ENCODE measurements at places on chromosomes 5 and 9.

DNA sequence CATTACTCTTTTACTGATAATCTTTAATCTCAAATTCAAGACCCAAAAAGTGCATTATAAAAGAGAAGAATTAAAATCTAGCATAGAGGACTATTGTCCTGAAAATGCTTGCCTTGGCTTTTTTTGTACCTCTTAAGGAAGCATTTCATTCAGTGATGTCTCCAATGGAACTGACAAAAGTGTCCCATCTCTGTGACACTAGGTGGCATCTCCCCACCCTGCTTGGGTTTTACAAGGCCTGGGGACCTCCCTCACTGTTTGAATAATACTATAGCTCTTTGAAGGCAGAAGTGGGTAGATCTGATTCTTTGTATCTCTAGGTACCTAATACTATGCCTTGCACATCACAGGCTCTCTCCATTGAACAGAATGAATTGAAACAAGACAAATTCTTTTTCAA is 180.6 kb downstream of the EPB41L4A start:
- peak; percentile 47 for DNase-seq

GRCh38 chr9:20551236-20551635 is 71.1 kb downstream of the MLLT3 start:
- DNase-seq = no peak

DNA sequence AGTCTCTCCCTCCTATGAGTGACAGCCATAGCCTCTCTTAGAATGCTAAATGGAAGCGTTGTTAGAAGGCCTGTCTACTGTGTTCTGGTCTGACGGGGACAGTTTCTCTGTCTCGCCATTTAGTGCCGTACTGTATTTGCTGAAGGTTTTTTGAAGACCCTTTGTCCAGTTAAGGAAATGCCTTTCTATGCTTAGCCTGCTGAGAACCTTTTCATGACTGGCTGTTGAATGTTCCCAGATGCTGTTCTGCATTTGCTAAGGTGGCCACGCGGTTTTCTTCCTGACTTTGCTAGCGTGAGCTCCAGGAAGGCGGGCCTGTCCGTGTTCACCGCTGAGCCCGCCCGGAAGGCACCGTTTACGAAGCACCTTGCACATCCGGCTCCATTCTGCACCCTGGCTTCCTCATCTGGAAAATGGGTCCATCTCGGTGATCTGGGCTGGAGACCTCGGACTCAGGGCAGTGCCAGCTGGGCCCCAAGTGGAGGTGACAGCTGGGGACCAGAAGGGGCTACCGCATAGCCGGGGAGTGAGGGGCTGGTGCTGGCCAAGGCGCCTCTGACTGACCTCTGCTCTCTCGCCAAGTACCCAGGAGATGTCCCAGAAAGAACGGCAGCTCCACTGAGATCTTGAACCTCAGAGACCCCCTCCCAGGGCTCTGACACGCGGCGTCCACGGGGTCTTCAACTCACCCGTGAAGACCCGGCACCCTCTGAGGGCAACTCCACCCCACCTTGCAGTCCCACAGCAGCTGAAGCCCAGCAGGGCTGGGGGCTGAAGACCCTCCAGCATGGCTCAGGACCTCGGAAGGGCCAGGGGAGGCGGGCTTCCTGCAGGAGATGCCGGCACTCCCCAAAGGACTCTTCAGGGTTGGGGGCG is 52.5 kb upstream of the NKD2 start:
- DNase-seq = no peak

DNA sequence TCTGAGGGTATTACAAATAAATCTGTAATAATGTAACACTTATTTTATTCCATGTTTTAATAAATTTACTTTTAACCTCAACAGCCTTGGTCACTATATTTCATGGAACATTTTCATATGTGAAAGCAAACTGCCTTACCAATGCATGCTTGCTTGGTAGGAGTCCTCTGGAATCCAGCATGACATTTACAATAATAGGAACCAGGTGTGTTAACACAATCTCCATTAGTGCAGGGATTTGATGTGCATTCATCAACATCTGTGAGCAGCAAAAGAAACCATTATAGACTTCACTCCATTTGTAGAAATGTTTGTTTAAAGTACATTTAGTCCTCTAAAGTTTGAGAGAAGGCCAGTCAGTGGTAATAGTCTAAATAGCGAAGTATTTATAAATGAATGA is 159.4 kb downstream of the FBN2 start:
- no peak for DNase-seq

- no peak for DNase-seq
These were observed 1.9 kb downstream of the SPRY4 start for GRCh38 chr5:142322747-142323479.

DNA sequence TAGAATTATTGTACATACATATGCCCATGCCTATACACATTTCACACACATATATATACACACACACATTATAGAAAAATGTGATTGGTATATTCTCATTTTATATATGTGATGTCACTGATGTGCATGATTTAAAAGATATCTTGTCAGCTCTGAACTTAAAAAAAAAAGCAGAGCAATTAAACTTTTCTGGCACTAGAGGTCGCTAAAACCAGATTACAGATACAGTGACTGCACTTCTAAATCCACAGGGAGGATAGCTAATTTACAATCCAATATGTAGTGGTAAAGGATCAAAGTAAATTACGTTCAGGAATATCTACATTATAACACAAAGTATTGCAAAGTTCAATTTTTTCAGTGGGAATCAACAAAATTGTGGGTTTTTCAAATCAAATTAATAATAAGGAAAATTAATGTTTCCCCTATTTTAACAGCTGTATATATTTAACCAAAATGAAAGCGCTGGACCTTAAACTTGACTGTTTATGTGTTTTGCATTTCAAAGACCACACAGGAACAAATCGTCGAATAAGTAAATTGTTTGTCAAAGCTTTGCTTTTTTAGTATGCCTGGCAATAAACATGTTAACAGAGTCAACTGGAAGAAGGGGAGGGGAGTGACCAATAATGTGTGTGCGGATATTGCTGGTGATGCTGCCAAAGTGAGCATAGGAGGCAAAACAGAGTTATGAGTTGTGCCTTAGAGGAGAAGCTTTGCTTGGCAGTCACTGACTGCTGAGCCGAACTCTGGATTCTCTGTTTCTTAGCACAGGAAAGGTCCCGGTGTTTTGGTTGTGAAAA is 1201.4 kb upstream of the C9orf72 start:
- peak; percentile 51 for DNase-seq

GRCh38 chr9:3951161-3951665 is 348.7 kb downstream of the GLIS3 start:
- no peak for DNase-seq

DNA sequence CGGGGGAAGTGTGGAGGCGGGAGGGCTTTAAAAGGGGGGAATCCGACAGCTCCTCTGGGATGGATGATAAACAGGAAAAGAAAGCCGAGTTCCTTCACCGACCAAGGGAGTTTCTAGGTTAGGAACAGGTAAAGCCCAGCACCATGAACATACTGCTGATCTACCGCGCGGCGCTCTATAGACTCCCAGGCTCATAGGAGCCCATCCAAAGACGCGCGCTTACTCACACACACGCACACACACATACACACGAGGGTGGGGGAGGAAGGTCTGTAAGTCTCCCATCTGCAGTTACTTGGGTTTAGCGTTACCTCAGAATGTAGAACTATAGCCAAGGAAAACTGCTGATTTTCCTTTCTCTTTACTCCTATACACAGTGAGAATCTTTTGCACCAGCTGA is 2.6 kb upstream of the GABRB2 start:
- no peak for DNase-seq

- no peak for DNase-seq
These were observed 88.3 kb downstream of the DROSHA start for GRCh38 chr5:31443572-31443971.

- DNase-seq = peak; percentile 27
These were observed 335.4 kb downstream of the MSX2 start for GRCh38 chr5:175059687-175060211.

DNA sequence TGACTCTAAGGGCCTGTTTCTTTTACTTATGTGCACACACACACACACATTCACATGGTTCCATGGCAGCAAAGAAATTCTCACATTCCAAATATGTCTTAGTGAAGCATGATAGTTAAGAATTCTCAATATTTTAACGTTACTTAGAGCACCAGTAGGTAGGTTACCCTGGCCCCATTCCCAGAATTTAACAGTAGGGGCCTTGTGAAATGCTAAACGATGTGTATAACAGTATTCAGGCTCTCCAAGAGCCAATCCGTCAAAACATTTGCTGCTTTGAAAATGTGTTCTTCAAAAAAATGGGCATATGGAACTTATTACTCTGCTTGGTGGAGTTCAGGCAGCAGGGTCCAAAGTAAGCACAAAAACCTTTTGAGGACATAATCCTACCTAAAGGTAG is 93.7 kb upstream of the DAB2 start:
- no peak for DNase-seq

GRCh38 chr9:122396614-122397148 is 25.9 kb downstream of the PTGS1 start:
- no peak for DNase-seq

DNA sequence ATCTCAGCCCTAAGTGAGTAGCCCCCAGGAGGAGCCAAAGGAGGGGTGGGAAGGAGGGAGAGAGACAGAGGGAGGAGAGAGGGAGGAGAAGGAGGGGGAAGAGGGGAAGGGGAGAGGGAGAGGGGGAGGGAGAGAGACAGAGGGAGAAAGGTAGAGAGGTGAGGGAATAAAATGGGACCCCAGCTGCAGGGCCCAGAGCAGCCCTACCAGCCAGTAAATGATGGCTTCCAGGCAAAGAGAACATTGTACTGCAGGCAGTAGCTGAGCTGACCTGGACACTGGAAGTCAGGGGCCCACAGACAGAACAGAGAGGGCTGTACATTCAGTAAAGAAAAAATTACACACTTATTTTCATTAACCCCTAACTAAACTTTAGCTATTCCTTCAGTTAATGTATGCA is 57.8 kb upstream of the GNE start:
- DNase-seq = no peak

DNA sequence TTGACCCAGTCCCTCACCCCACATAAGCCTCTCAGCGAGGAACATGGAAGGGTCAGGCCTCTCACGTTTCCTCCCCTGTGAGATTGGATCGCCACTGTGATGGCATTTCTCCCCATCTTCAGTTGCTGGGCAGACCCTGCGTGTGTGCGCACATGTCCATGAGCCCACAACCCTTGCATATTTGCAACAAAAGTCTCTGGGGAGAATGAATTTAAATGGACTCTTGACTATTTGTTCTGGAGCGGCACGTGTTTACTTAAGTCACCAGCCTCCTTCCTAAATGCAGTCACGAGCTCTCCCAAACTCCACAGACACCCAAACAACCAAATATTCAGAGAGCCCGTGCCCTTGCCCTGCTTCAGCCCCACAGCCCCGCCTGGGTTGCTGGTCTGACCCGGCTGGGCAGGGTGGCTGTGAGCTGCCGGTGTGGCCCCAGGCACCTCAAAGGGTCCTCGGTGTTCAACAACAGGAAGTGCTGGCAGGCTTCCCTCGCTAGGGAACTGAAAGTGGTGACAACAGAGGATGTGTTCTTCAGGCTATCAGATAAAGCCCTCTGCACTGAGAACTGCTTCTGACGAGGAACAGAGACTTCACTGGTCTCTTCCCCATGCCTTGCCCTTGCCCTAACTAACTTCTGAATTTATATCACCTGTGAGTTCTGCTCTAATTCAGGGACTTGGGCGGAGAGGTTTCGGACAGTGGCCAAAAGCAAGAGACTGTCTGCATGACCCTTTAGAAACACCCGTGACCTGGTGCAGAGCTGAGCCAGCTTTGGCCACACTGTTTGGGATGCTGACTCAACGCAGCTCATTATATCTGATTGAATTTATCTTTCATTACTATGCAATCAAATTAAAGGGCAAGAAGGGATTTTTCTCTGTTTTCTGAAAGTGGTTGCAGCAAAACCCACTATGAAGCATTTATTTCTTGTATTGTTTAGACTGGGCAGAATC is 19.2 kb upstream of the CD180 start:
- peak; percentile 91 for DNase-seq

DNA sequence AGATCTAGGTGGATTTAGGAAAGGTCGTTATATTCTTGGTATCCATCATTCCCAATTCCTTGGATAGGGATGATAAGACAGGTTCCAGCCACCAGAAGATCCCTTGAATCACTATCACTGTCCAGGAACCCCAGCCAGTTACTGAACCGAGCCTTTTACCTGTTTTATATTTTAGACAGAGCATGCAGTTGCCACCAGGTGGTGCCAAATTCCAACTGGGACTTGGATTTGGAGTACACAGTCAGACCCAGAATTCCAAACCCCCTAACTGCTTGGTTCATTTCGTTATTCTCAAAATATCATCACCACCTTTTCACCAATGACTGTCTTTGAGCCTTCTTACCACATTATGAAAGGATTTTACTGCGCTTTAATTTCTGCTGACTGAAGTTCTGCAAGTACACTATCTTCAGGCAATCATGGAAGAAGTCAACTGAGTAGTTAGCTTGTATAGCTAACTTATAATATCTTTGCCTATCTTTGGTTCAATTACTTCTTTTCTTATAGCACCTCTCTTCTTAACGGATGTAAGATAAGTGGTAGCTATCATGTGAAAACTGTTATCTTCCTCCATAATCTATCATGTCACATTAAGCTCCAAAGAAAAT is 191.8 kb downstream of the PRR16 start:
- DNase-seq = peak; percentile 43

- DNase-seq = no peak
These were observed 26.9 kb downstream of the CSNK1G3 start for GRCh38 chr5:123538670-123539459.

- no peak for DNase-seq
These were observed 36.1 kb upstream of the SLC2A8 start for GRCh38 chr9:127360829-127361228.

DNA sequence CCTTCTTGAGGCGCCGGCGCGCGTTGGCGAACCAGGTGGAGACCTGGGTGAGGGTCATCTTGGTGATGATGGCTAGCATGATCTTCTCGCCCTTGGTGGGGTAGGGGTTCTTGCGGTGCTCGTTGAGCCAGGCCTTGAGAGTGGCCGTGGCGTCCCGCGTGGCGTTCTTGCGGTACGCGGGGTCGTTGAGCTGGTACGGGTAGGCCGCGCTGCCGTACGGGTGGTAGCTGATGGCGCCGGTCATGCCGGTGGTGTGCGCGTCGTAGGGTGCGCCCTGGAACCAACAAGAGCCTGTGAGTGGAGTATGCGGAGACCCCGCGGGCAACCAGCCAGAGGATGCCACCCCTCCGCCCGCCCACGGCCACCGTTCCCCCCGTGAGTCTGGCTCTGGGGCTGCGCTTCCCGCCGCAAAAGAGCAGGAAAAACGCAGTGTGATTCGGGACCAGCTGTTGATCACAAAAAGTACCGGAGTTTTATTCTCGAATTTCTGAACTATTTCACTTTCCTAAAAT is 1.9 kb downstream of the IRX2 start:
- DNase-seq = no peak

GRCh38 chr5:114427204-114427603 is 65.3 kb downstream of the KCNN2 start:
- DNase-seq = no peak

- DNase-seq = no peak
These were observed 177.1 kb upstream of the SPRY4 start for GRCh38 chr5:142501890-142502289.

Measured in MM.1S (cell line).